ENCODE measurements at places on chromosomes 7 and 10. TPM values are rescaled to one million over a fixed set of nuclear protein-coding genes. Genes with fewer than 3 reads are reported as not detected.

The EPO gene
- not detected for total RNA-seq

The HPSE2 gene
- total RNA-seq: not detected

The HTR5A gene
- not detected for total RNA-seq

DNA sequence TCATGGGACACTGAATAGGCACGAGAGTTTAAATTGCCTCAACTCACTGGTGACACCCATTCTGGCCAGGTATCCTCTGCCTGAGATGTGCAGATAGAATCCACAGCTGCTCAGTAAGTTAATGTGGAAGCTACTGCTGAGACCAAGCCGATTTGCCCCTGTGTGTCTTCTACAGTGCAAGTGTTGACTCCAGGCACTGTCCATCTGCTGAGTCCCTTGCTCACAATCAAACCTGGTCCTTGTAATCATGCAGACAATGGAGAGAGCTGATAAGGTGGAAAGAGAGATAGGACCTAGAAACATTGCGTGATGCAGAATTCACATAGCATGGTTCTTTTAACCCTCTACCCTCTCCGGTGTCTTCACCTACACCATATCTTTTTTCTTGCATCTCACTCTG, 101.4 kb downstream of the ITGB8 start:
- H3K36me3 ChIP-seq: no peaks in the 10 kb centered on the region
- no peak for DNase-seq
- H3K27ac ChIP-seq: no peak overlapping the region
- H3K4me1 ChIP-seq: no peaks in the 10 kb centered on the region

DNA sequence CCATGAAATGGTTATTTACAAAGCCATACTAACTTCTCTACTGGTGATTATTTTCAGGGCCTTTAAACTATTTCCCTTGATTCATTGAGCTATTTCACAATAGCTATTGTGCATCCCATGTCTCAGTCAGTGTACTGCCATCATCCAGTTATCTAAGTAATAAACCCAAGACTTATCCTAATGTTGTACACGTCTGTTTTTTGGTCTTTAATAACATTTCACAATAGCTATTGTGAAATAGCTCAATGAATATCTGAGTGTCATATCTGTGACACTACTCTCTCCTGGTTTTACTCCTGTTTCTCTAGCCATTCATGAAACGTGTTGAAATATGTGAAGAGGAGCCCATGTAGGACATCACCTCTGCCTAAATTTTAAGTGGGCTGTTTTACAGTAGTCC, 36.5 kb upstream of the TMEM140 start:
- peaks cover 14% of the 10 kb centered on the region for H3K27me3 ChIP-seq
- no peak overlapping the region for H3K4me3 ChIP-seq
- no peak overlapping the region for H3K27ac ChIP-seq
- no peak for DNase-seq

DNA sequence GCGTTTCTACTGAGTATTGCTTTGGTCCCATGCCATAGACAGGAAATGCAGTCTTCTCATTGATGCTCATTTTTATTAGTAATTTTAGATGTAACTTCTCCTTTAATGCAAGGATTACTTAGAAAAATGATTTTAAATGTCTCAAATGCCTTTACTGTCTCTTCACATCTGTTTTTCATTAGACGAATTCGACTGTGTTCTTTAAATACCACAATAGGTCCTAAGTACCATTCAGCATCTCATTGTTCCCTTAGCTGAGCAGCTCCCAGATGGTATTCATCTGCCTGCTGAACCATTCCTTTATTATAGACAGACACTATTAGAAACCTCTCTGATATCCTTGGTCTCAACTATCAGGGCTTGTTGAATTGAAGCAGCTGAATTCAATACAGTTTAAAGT, 113.6 kb downstream of the LSMEM1 start:
- no peaks in the 10 kb centered on the region for H3K4me1 ChIP-seq
- H3K36me3 ChIP-seq: no peaks in the 10 kb centered on the region
- 0 out of 2 replicates have a peak, but pooled peaks cover 1% of the 10 kb centered on the region for H3K27me3 ChIP-seq
- no peak overlapping the region for H3K27ac ChIP-seq
- no peak overlapping the region for H3K4me3 ChIP-seq

DNA sequence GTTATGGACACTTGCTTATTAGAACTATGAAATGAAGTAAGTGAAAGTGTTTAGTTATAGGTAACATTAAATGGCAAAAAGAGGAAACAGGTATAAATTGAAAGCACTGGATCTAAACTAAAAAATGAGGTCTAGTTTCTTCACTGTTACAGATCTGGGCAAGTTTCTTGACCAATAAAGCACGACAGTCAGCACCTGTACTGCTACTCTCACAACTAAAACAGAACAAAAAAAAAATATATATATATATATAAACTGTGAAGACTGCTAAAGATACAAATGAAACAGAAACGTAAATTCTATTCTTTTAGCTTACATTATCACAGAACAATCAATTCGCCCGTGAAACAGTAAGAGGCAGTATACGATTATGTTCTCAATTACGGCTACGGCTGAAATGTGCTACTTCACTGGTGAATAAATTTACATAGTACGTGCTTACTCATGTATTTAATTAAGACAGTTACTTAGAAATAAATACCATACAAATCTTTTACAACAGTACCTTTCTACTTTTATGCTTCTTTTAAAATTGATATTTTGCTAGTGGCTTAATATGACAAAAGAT, 4.2 kb downstream of the AHR start:
- H3K27ac ChIP-seq: 0 out of 2 replicates have a peak overlapping the region, but pooled peaks have one; percentile 2
- H3K27me3 ChIP-seq: no peaks in the 10 kb centered on the region
- peak; percentile 66 for DNase-seq
- H3K36me3 ChIP-seq: no peaks in the 10 kb centered on the region
- H3K4me3 ChIP-seq: peak overlapping the region; percentile 94
- peaks cover 53% of the 10 kb centered on the region for H3K4me1 ChIP-seq

GRCh38 chr7:106054971-106055532, 57.1 kb downstream of the SYPL1 start:
- no peaks in the 10 kb centered on the region for H3K36me3 ChIP-seq
- H3K4me3 ChIP-seq: no peak overlapping the region
- H3K27ac ChIP-seq: no peak overlapping the region
- no peak for DNase-seq
- H3K27me3 ChIP-seq: no peaks in the 10 kb centered on the region

DNA sequence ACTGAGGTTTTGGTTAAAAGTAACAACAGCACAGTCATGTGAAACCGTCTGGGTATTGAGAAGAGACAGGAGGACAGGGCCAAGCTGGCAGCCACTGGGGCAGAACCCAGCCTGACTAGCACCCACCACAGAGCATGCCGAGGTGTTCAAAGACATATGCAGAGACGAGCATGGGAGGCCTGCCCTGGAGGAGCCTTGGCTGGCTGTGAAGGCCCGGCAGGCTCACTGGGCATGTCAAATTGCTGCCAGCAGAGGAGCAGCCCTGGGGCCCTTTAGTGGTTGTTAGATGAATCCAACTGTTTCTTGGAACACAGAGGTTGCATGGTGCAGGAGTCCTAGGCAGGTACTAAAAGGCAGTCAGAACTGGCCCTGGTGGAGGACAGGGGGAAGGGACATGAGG, 5.0 kb upstream of the GDF2 start:
- no peak for DNase-seq
- H3K4me3 ChIP-seq: no peak overlapping the region
- H3K4me1 ChIP-seq: no peaks in the 10 kb centered on the region
